ENCODE measurements at places on chromosomes 5 and 9.

DNA sequence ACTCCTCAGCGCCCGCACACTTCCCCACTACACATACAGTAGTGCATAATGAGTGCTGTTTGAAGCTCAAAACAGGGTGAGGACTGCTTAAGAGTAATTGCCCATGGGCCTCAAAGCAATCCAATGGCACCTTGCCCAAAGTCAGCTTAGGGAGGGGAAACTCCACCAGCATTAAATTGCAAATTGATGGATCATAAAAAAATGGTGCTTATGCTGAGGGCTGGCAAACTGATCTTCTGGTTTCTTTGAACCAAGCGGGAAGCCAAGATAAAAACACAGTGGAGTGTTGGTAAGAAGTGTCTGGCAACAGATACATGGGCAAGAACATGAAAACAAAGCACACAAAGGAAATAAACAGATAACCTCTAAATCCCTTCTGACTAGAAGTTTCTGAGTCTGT, 28.0 kb downstream of the TLE1 start:
- no peak for DNase-seq

DNA sequence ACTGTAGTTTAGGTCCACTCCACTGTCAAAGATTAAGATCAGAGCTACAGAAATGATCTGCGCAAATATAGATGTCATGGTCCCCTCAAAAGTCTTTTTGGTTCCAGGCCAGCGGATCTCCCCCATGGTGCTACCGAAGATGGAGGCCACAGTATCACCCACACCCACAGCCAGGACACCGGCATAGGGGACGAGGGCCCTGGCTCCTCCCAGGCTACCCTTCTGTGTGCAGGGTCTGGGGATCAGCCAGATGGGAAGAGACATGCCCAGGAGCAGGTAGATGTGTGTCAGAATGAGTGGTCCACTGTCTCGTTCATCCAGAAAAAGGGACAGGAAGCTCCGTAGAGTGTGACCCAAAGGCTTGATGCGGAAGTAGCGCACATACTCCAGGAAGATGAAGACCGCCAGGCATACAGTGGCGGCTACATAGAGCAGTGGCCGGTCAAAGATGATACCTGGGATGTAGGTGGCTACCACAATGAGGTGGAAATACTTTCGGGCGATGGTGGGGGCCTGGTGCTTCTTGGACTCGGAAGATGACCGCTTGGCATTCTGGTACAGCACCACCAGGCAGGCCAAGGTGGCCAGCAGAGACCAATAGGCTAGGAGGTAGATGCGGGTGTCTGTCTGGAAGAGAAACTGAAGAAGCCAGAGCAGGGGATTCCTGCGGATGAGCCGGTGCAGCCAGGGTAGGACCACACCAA, 1.5 kb downstream of the DOLK start:
- no peak for DNase-seq

- DNase-seq = peak; percentile 92
Observed at GRCh38 chr9:38227061-38227540, 158.1 kb upstream of the SHB start.

GRCh38 chr9:76082057-76082456, 191.6 kb downstream of the PCSK5 start:
- DNase-seq = no peak

DNA sequence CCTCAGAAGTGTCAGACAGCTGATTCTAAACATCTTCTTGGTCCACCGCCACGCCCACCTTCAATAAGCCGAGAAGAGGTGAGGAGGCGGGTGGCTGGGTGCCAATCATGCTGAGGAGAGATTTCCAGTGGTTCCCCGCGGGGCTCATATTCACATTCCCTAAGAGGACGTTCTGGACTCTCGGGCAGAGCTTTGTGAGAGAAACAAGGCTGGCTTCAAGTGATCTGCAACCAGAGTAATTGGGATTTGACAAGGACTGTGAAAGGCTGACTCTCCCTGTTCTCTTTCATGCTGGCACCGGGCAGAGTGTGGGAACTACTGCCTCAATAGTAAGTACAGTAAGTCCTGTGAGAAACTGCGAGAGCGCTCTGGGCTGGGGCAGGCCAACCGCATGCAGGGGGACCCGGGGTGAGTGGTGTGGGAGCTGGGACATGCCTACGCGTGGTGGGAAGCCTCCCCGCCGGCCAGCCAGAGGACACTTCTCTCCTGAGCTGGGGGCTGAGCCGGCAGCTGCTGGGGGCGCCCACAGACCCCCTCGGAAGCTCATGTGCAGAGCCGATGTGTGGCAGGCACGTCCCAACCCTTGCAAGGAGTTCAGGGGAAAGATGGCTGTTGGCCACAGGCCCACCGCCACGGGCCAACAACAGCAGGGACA, 110.9 kb downstream of the LIFR start:
- DNase-seq = no peak

GRCh38 chr9:105330755-105331154, 86.3 kb downstream of the SLC44A1 start:
- DNase-seq = no peak

GRCh38 chr5:53403291-53403690, 77.1 kb upstream of the FST start:
- no peak for DNase-seq

DNA sequence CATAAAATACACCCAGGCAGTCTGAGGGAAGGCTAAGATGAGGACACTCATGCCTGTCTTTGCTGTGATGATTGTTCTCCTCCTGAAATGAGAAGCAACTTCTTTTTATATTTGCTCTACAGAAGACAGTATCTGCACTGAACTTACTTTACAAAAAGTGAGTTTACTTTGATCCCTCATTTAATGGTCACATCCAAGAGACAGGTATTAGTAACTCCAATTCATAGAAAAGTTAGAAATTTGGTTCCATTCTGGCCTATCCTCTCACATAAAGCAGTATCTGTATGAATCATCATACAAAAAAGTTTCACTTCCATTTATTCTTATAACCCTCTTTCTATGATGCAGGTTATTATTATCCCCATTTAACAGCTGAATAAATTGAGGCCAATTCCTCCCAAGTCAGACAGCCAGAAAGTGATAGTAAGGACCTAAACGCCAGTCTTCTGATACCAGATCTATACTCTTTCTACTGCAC, 15.2 kb downstream of the TSTD2 start:
- no peak for DNase-seq

DNA sequence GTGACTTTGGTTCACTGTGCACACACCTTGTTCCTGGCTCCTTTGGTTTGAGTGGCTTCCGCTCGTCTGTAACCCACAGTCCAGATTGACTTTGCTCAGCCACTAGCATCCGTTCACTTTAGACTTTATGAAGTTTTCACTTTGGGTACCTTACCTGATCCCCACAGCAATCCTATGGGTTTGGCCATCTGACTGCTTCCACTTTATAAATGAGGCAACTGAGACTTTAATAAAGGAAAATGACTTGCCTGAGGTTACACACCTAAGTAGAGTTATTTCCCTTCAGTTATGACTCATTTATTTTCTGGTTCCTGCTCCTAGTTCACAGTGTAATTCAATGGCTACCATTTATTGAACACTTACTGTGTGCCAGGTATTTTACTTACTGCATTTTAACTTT, 94.2 kb upstream of the SAP30L start:
- no peak for DNase-seq

GRCh38 chr5:8350644-8351339, 481.8 kb downstream of the MTRR start:
- no peak for DNase-seq

DNA sequence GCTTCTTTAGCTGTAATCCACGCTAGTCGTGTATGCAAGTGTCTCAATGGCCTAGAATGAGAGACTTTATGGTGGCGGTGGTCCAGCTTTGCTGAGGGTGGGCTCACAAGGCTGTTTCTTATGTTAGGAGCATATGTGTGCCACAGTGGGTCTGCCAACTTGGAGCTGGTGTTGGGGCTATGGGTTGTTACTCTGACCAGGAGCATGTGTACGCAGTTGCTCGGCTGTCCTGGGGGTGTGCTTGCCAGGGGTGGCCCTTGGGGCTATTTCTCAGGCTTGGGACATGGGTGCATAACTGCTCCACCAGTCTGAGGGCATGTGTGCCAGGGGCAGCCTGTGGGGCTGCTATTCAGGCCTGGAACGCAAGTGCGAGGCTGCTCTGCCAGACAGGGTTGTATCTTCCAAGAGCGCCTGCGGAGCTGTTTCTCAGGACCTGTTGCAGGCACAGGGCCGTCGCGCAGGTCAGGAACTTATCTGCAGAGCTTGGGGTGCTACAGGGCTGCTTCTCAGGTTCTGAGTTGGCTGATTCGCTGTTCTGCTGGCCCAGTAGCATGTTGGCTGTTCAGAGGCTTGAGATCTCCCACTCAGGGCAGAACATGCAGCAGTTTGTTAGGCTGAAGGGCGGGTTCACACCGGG, 187.9 kb upstream of the TLX3 start:
- no peak for DNase-seq

- no peak for DNase-seq
Observed at GRCh38 chr5:25515525-25515924, 870.7 kb upstream of the CDH10 start.

GRCh38 chr9:73148447-73148937, 3.2 kb upstream of the ANXA1 start:
- no peak for DNase-seq

DNA sequence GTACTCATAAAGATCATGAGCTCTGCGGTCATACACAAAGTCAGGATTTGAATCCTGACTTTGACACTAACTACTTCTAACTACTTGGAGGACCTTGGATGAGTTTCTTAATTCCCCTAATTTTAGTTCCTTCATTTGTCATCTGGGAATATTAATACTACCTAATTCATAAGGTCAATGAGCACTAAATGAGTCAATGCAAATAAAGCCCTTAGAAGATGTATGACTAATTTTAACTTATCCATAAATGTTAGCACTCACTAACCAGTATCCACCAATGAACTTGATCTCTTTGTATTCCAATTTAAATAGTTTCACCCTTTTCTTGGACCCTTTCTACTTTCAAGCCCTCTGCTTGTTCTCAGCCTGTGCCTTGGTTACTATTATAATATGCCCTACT, 1106.4 kb downstream of the CDH18 start:
- DNase-seq = no peak

- DNase-seq = no peak
Observed at GRCh38 chr5:1068204-1068894, 43.5 kb downstream of the SLC12A7 start.

DNA sequence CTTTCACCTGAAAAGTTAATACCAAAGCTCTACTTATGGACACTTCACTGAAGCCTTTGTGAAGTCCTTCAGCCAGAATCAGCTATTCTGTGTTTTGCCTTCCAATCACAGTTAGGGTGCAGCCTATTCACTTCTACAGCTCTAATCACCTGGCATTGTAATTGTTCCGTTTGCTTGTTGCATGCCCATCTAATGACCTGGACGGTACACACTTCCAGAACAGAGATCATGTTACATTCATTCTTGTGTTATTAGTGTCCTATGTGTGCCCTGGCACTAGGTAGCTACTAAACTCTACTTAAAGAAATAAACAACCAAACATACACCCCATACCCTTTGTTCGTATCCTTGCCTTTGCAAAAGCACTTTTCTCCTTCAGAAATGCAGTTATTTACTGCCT, 1162.9 kb upstream of the WWC1 start:
- DNase-seq = no peak

DNA sequence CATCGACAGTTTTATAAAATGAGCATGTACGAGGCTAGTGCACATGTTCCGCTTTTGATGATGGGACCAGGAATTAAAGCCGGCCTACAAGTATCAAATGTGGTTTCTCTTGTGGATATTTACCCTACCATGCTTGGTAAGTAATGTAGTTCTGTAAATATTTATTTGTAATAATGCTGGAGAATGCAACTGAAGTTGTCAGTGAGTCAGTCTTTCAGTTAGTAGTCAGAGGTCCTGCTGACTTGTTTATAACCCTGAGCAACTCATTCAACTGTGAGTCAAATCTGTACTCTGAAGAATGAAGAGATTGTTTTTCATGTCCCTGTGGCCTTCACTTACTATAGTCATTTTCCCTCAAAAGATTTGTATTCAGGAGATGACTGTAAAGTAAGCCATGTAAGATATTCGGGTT, 28.4 kb upstream of the GPR150 start:
- no peak for DNase-seq

DNA sequence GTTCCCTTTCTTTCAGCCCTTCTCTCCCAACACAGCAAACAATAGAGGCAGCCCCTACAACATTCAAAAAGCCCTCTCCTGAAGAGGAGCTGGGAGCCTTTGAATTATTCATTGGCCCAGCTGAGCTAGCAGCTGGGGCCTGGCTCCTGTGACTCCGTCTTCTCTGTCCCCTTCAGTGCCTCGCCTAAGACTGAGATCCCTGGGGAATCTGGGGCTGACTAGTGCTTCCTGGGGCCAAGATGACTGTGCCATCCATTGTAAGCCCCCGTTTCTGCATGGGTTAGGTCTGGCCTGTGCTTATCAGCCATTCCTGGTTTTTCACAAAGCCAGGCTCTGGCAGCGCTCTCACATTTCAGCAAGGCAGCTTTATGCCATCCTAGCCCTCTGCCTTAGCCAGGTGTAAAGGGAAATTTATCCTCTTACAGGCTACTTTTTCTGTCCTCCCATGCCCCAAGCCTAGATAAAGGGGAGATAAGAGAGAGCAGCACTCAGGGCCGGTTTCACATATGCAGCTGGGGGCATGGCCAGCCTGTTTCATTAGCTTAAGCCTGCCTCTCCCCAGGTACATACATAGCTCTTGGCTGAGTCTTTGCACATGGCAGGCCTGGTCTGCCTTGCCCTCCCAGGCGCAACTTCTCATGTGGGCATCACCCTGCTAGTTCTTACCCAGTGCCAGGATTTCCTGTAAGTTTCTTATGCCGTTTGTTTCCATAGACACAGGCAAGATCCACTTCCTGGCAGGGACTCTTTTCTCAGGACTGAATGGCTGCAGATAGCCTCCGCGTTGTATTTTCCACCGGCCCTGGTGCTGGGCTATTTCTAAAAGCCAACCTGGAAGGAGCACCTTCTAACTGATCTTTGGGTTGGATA, 15.8 kb downstream of the PTPA start:
- DNase-seq = no peak

- DNase-seq = no peak
Observed at GRCh38 chr5:135493406-135494180, 41.4 kb upstream of the TIFAB start.

- DNase-seq = no peak
Observed at GRCh38 chr5:102627315-102627714, 127.8 kb upstream of the PAM start.

Data from DMS153 (cell line).